ENCODE measurements at places on chromosomes 6 and 20.

DNA sequence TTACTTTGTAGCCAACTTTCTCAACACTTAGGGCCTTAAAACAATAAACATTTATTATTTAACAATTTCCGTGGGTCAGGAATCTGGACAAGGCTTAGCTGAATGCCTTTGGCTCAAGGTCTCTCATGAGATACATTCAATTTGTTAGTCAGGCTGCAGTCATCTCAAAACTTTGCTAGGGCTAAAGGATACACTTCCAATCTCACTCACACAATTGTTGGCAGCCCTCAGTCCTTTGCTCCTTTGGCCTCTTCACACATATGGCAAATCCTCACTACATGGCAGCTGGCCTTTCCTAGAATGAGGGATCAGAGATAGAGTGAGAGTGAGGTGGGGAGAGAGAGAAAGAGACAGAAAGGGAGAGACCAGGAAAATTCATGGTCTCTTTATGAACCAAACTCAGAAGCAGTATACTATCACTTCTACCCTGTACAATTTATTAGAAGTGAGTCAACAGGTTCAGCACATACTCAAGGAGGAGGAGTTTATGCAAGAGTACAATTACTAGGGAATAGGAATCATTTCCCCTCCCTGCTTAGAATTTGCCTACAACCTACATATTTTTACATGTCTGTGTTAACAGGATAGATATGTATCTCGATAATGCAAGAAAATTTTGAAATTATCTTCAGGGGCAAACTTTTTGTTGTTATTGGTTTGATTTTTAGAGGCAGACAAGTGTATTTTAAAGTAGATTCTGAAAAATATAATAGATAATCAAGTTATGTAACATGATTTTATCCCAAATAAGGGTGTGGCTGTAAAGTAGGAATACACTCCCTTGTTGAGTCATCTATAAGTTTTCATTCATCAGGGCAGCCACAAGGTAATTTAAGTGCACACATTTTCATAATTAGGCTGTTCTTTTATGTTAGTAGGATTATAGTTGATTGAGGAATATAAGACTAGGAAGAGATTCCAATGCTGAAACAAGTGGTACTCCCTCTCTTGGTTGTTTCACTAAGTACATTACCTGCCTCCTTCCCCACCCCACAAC, 85.9 kb upstream of the HMGCLL1 start:
- DNase-seq, result no peak

GRCh38 chr6:135527960-135528249, 30.4 kb upstream of the AHI1 start:
- no peak for DNase-seq

DNA sequence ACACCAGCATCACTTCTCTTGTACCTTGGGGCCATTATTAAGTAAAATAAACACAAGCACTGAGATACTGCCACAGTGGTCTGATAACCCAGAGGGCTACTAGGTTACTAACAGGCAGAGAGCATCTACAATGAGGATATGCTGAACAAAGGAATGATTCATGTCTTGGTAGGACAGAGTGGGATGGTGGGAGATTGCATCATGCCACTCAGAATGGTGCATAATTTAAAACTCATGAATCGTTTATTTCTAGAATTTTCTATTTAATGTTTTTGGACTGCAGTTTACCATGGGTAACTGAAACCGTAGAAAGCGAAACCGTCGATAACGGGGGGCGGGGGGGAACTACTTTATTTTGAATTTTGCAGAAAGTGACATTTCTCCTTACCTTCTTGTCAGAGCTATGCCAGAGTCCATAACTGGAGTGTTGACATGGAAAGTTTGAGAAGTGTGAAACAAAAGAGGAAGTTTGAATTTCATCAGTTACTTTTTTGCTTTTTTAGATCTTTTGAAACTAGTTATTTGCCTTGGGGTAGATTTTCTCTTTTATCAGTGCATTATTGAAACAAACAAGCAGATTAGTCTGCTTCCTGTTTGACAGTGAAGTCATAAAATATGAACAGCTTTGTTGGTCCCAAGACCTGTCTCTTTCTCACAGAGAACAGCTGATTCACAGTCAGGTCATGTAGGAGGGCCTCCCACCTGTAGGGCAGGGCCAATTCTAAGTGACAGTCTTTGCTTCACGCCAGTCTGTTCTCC, 124.9 kb downstream of the KLHL32 start:
- no peak for DNase-seq

- DNase-seq, result no peak
Observed at GRCh38 chr20:49666911-49667310, 46.8 kb downstream of the B4GALT5 start.

- no peak for DNase-seq
Observed at GRCh38 chr6:144406796-144407195, 121.7 kb downstream of the UTRN start.

- no peak for DNase-seq
Observed at GRCh38 chr6:130947464-130947863, 115.6 kb downstream of the EPB41L2 start.
